ENCODE measurements at places on chromosomes 7 and 10.

DNA sequence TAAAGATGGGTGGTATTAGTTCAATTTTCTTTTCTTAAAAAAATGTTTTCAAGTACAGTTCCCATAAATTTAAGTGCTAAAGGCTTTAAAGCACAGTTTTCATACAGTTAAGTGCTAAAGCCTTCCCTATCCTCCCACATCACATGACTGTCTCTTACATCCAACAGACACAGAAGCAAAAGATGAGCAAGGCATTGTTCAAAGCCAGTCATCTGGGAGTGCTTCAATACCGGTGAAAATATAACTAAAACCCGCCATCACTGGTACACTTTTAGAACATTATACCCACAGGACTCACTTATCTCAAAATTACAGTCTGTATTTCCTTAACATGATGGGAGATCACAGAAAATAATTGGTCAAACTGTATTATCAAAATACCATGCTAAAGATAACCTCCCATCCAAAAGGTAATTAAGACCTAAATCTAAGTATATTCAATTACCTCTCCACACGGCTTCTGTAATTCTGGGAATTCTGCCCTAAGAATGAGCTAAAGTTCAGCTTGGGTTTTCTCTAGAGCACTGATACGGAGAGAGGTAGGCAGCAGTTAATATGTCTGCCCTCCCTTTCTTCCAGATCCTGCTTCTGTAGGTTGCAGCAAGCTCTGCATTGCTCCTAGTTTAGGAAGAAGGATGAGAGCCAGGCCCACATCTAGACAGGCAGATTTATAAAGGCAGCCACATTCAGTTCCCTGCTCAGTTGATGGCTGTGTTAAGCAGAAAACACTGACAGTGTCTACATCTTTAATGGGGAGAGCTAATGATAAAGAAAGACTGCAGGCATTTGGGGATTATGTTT, 474.8 kb upstream of the PFKP start:
- DNase-seq = no peak

- DNase-seq = no peak
Observed at GRCh38 chr7:128067983-128068382, 36.7 kb upstream of the LRRC4 start.

GRCh38 chr7:30970074-30970473, 6.3 kb downstream of the GHRHR start:
- DNase-seq = no peak

DNA sequence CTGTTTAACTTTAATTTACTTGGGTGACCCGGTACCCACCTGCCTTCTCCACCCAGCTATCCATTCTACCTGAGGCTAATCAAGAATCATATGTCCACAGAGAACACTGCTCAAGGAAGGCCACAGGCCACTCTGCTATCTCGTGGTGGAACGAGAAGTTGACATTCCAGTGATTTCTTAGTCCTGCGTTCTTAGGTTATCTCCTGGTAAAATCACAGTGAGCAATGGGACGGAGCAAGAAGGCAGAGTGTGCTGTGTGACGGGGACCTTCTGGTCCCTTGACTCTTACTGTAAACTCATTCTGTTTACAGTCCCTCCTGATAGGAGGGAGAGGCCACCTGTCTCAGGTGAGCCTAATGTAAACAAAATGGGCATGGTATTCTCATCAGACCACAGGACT, 256.6 kb downstream of the TNS3 start:
- no peak for DNase-seq

- no peak for DNase-seq
Observed at GRCh38 chr7:16998481-16999051, 116.8 kb upstream of the AGR3 start.

GRCh38 chr10:74814797-74815196, 11.6 kb upstream of the KAT6B start:
- no peak for DNase-seq

DNA sequence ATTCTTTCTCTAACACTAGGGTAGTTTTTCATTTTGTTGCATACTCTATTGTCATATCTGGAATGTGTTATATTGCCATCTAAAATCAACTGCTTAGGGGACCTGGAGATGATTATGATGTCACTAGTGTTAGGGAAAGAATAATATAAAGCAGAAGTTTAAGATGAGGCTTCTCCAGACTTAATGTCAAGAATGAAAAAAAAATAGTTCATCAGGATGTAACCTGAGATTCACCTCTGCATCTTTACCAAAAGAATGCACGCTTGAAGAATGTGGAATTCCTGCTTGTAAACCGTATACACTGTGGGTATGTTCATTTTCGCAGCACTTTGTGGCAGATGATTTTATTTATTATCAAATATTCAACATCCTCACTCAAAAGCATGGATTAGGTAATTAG, 184.6 kb downstream of the ST7 start:
- no peak for DNase-seq

DNA sequence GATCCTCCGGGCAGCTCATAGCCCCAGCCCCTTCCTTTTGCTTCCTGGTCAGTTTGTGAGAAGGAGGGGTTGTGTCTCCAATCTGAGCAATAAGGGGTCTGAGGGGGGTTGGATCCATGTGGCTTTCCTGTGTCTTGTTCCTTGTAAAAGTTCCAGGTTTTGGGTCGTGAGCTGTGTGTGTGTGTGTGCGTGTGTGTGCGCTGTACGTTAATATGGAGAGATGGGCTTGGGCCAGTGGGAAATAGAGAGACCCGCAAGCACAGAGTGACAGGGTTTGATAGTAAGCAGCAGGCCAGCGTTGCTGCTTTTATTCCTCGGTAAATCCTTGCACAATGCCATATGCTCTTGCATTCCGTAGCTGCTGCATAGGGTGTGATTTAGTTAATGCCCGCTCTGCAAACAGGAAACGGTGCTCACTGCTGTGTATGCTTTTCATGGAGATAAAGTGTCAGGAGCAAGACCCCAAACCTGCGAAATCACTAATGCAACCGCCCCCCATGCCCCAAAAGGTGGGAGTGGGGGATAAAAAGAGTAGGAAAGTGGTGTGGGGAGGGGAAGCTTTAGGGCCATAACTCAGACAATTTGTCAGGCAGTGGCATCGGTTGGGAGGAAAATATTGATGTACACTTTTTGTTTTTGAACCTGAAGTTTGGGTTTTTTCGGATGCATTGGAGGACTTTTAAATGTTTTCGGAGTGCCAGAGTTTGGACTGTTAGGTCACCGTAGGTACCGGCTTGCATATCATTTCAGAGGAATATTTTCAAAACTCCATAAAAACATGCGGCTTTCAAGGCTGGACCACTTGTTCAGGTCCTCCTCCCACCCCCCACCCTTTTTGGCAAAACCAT, 108.7 kb downstream of the TCF7L2 start:
- no peak for DNase-seq

- no peak for DNase-seq
Observed at GRCh38 chr10:29634764-29635625, at the start of gene SVIL. TSS of gene SVIL (minus strand) at chr10:29634971. CDS start at chr10:29555058, 79,913 bp downstream.

DNA sequence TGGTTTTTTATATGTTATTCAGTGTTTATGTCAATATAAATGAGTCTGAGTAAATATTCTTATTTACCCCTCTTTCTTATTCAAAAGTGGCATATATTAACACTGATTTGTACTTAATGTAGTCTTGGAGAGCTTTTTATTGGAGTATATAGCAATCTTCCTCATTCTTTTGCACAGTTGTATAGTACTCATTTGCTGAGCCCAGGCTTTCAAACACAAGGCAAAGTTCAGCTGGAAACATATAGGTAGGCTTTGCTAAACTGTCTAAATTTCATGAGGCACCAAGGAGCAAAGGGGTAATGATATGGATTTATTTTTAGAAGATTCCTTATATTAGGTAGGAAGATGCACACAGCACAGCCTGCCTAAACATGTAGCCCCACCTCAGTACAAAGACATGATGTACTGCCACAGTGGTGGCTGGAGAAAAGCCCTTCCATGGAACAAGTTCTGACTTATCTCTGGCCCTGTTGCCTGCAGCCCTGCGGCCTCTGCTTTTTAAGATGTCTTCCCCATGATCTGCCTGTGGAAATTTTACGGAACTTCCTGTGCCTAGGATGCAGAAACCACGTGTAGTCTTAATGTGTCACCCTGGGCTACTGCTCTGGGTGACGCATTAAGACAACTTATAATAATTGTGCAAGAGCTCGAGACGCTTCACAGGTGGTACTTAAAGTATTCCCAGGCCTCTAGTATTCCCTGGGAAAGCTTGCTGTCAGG, 9.6 kb upstream of the PDCD4 start:
- no peak for DNase-seq

DNA sequence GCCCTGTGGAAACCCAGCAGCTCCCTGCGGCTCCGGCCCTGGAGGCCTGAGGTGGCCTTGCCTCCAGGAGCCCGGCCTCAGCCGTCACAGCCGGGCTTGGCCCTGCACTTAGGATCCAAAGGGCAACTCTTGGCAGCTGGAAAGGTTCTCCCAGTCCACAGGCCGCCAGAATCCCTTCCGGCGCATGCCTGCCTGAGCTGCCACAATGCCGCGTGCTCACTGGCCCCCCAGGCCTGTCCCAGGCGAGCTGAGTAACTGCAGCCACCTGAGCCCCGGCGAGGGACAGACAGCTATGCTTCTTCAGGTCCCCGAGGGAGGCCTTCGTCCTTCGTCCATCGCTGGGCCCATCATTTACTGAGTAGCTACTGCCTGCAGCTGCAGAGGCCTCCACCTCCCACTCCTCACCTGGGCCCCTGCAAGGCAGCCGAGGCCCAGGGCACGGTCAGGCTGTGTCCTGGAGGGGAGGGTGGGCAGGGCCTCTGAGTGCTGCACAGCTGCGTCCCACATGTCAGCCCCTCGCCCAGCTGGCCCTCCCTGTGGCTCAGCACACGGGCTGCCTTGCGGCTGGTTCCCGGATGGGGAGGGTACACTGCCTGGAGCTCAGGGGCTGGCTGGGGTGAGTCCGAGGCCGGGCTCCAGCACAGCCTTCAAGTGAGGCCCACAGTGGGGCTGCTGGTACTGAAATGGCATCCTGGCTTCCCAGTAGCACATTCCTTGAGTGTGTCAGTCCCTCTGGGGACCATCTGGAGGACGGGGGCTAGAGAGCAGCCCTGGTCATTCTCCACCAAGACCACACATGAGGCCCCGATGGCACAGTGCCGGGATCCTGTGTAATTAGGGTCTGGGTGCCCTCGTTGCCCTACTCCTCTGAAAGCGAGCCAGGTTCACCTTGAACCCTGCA, 172.5 kb downstream of the ELFN1 start:
- no peak for DNase-seq

GRCh38 chr10:131585761-131586160, 274.2 kb upstream of the TCERG1L start:
- DNase-seq = no peak

- no peak for DNase-seq
Observed at GRCh38 chr7:34452363-34452762, 205.7 kb upstream of the NPSR1 start.

GRCh38 chr7:124566583-124566982, 199.0 kb downstream of the GPR37 start:
- DNase-seq = no peak

DNA sequence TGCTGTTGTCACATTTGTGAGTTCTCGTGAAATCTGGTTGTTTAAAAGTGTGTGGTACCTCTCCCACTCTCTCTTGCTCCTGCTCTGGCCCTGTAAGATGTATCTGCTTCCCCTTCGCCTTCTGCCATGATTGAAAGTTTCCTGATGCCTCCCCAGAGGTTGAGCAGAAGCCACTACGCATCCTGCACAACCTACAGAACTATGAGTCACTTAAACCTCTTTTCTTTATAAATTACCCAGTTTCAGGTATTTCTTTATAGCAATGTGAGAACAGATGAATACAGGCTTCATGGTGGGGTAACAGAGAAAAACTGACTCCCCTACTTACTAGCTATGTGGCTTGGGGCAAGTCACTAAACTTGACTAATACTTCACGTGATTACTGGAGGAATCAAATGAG, 18.0 kb upstream of the STEAP4 start:
- DNase-seq = no peak

GRCh38 chr10:80455461-80456349, 1.6 kb downstream of the TSPAN14 start:
- DNase-seq = no peak

Measured in stimulated activated CD8-positive, alpha-beta memory T cell treated with anti-CD3 and anti-CD28 coated beads, Interleukin-7, amount 100 ng/mL, for 24 hours (primary cell).